ENCODE measurements at places on chromosomes 3 and 15.
A peak's percentile ranks its signal among the peaks of the same experiment; 100 is the strongest.

DNA sequence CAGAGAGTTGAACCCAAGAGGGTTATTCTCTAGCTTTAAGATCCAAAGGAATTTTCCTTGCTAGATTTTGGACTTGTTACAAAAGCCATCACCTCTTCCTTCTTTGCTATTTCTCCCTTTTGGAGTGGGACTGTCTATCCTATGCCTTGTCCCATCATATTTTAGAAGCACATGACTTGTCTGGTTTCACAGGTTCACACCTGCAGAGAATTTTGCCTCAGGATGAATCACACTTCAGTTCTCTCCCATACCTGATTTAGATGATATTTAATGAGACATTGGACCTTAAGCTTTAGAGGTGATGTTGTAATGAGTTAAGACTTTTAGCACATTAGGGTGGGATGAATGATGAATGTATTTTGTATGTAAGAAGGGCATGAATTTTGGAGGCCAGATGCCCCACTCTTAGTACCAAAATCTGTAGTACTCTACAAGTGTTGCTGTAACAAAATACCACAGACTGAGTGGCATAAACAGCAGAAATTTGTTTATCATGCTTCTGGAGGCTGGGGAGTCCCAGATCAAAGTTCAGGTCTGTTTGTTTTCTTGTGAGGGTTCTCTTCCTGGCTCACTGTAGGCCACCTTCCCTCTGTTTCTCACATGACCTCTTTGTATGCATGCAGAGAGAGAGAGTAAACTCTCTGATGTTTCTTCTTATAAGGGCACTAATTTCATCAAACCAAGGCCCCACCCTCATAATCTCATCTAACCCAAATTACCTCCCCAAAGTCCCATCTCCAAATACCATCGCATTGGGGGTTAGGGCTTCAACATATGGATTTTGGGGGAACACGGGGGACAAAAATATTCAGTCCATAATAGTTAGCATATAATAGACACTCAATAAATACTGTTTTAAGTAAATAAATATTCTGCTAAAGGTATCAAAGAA lies 10.0 kb downstream of the LNP1 start:
- DNase-seq = no peak

DNA sequence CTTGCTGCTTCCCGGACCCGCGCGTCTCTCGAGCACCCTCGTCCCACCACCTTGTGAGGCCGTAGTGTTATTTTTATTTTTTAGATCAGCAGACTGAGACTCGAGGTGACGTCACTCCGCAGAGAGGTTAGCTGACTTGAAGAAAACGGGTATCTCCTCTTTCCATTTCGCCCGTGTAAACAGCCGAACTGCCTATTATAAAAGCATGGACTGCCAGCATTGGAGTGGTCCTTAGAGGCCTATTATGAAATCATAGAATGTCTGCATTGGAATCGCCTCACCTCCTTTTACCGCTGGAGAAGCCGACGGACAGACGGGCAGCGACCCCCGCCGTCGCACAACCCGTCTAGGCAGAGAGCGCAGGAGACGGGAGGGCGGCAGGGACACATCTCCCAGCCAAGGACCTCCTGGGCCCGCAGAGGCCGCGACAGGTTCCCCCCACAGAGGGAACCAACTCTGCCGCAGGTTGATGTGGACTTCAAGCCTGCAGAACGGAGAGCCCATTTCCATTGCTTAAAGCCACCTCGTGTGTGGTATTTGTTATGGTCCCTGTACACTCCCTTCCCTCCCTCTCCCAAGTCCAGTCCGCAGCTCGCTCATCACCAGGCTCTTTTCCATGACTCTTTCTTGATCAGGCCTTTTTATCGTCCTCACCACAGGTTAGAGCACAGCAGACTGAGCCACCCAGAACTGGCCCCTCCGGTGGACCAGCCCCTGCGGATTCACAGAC lies 540 bp upstream of the PPP1R2 start:
- DNase-seq = no peak

DNA sequence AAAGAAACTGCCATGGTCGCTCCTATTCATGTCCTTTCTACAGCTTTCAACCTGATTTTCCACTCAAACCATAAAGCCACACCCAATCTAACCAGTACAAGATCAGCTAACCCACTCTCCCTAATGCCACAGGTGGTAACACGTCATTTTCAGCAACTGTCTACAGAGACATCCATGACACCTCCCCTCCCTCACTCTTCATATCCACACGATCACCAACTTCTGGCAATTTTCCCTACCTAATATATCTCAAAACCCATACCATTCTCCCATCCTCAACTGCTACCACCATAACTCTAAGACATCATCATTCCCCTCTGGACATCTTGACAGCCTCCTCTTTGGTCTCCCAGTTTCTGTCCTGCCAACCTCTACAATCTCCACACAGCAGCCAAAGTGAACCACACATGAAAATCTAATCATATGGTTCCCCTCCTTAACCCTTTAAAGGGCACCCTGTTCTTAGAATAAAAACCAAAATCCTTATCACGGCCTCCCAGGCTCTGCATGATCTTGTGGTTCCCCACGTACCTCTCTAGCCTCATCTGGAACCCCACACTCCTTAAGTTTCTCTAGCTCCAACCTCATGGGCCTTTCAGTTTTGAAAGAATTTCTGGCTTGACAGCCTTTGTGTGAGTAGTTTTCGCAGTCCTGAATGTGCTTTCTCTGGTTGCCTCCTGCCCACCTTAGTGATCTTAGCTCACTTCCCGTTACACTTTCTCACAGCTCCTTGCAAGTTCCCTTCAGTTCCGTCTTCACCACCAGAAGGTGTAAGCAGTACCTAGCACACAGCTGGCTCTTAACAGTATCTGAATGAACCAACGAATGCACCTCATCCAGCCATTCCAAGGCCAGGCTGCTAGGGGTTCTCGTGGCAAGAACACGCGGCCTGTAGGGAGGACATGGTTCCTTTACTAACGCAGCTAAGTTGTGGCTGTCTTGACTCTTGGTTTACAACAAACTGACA lies 33.4 kb downstream of the SPINK8 start:
- no peak for DNase-seq

- peak; percentile 72 for DNase-seq
Observed at GRCh38 chr15:31365655-31366127, 39.1 kb downstream of the KLF13 start.

- peak; percentile 65 for DNase-seq
Observed at GRCh38 chr3:71862371-71863140, 77.6 kb upstream of the PROK2 start.

- DNase-seq = no peak
Observed at GRCh38 chr15:90160781-90161727, 40.1 kb upstream of the SEMA4B start.

DNA sequence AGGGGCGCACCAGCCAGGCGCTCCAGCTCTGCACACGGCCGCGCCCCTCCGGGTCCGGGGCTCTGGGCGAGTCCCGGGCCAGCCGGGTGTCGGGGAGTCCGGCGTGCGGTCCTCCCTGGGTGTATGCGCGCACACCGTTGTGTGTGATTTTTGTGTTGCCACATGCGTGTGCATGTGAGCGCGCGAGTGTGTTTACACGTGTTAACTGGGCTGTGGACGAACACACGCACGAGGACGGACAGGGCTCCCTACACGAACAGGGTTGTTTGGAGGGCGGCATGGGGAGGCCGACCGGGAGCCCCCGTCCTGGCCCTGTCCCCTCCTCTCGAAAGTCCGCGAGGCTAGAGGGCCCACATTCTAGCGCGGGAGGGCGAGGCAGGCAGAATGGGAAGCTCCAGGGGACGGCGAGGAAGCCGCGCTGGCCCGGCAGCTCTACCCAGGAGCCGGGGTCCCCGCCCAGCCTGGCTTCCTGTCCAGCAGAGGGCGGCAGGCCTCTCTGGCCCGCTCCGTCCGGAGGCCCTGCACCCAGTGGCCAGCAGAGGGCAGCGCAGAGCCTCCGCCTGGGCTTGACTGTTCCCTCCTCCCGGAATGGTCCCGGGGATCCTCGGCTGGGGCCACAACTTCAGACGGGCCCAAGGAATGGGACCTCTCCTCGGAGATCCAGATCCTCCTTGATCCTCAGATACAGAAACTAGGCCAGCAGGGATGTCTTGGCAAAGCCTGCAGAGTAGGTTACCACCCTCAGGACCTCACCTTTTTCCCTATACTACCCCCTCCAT lies 611 bp upstream of the LINGO1 start:
- DNase-seq = peak; percentile 73

GRCh38 chr15:40908095-40908494 lies 13.8 kb downstream of the VPS18 start:
- no peak for DNase-seq

- peak; percentile 62 for DNase-seq
Observed at GRCh38 chr15:56804938-56805337, 71.6 kb upstream of the ZNF280D start.

DNA sequence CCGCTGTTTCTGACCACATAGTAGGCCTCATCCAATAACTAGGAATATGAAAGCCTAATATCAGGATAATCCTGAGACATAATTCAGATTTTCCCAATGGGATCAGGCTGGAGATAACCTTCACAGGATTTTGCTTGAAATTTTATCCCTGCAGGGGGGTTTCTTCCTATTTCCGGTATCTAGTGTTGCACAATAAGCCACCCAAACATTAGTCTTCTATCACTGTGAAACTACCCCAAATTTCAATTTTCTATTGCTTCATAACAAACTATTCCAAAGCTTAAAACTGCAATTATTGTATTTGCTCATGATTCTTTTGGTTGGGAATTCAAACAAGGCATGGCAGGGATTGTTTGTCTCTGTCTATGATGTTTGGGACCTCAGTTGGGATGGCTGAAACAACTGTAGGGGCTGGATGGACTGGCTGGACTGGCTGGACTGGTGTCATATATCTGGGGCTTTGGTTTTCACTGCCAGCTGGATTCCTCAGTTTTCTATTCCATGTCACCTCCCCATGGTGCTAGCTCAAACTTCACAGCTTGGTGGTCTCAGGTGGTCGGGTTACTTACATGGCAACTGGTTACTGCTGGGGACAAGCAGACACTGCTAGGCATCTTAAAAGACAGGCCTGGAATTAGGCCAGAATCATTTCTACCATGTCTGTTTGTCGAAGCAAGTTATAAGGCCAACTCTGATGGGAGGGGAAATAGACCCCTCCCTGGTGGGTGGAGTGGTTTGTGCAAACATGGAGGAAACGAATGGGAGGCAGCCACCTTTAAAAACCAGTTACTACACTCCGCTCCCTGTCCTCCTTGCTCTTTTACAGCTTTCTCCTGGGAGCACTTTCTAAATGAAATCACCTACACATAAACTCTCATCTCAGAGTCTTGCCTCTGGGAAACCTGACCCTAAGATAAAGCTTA lies 88.2 kb upstream of the STT3B start:
- DNase-seq = no peak

GRCh38 chr15:57026016-57026592 lies 107.7 kb downstream of the TCF12 start:
- DNase-seq = no peak

DNA sequence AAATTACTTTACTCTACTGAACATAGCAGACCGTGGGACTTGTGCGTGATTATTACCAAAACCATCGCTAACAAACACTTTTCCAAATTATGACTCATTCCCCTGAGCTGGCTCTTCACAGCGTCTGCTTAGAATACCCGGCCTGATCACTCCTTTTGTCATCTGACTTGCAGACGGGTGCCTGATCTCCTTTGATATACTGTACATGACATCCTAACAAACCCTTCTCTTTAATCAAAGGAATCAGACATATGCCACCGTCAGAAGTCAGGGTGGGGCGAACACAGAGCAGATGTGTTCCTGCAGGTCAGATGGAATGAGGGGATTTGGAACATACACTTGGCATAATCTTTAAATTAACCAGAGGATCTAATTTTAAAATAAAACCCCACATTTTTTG lies 48.5 kb upstream of the SH3GL3 start:
- DNase-seq = peak; percentile 66

DNA sequence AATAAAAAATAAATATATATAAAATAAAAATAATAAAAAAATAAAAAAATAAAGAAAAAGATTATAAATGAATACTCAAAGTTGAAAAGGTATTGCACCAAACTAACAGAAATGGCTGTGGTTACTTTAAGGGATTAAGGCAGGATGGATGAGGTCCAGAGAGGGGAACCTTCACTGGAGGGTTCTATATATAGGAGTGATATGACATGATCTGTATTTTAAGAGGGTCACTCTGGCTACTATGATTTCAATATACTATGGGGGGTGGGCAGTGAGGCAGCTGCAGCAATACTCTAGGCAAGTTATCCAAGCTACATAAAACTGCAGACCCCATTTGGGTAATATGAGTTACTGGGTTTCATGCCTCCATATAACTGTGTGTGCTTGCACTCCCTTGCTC lies 24.6 kb downstream of the ACAD11 start:
- DNase-seq = no peak

DNA sequence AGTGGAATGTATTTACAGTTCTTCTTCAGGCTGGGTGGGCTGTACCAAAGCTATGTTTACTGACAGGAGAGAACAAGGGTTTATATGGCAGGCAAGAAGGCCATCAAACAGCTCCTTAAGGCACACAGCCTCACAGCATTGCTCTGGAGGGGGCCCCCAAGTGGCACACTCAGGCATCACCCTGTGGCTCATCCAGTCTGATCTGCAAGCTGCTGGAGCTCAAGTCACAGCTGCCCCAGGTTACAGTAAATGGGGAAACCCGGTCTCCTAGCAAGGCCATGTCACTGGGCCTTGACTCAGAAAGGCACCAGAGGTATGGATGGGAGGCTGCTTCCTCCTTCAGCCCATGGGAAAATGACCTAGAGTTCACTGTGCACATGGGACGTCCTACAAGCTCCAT lies 67.5 kb downstream of the TFG start:
- no peak for DNase-seq

DNA sequence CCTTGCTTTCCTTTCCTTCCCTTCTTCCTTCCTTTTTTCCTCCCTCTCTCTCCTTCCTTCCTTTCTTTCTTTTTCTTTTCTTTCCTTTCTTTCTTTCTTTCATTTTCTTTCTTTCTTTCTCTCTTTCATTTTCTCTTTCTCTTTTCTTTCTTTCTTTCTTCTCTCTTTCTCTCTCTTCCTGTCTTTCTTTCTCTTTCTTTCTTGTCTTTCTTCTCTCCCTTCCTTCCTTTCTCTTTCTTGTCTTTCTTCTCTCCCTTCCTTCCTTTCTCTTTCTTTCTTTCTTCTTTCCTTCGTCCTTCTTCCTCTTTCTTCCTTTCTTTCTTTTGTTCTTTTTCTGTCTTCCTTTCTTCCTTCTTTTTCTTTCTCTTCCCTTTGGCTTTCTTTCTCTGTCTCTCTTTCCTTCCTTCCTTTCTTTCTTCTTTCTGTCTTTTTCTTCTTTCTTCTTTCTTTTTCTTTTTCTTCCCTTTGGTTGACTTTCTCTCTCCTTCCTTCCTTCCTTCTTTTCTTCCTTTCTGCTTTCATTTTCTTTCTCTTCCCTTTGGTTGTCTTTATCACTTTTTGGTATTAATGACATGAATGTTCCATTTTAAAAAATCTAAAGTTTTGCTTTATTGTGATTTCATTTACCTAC lies 496.4 kb upstream of the CBLB start:
- no peak for DNase-seq

- DNase-seq = no peak
Observed at GRCh38 chr3:187210091-187210490, 12.8 kb downstream of the RTP1 start.

DNA sequence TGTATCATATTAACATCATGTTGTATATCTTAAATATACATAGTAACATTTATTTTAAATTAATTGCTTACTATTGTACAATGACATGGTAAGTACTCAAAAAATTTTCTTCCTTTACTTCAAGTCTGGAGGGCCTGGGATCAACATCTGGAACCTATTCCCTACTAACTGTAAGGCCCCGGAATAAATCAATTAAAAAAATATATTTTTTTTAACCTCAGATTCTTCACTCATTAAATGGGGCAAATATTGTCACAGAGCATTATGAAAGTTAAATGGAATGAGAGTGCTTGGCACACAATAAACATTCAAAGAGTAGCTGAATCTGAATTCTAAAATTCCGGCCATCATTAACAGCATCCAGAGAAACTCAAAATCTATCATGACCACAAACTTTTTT lies 16.5 kb downstream of the GSK3B start:
- DNase-seq = peak; percentile 19
